Stimulated activated CD4-positive, alpha-beta T cell treated with anti-CD3 and anti-CD28 coated beads, Interleukin-4, amount 100 ng/mL, for 1 hour (primary cell): ENCODE measurements at places on chromosomes 13 and 19.

GRCh38 chr13:105201351-105201750, 1334.1 kb downstream of the EFNB2 start:
- DNase-seq, result no peak

DNA sequence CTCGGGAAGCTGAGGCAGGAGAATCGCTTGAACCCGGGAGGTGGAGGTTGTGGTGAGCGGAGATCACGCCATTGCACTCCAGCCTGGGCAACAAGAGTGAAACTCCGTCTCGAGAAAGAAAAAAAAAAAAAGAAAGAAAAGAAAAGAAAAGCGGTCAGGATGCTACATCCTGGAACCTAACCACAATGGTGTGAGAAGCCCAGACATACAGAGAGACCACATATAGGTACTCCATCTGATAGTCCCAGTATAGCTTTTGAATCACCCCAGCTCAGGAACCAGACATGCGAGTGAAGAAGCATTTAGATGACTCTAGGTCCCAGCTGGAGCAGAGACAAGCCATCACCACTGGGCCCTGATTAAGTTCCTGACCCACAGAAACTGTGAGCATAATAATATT, 3.2 kb downstream of the IFNL1 start:
- no peak for DNase-seq

- DNase-seq, result no peak
Measured at GRCh38 chr13:42312817-42313431, 41.0 kb downstream of the AKAP11 start.

DNA sequence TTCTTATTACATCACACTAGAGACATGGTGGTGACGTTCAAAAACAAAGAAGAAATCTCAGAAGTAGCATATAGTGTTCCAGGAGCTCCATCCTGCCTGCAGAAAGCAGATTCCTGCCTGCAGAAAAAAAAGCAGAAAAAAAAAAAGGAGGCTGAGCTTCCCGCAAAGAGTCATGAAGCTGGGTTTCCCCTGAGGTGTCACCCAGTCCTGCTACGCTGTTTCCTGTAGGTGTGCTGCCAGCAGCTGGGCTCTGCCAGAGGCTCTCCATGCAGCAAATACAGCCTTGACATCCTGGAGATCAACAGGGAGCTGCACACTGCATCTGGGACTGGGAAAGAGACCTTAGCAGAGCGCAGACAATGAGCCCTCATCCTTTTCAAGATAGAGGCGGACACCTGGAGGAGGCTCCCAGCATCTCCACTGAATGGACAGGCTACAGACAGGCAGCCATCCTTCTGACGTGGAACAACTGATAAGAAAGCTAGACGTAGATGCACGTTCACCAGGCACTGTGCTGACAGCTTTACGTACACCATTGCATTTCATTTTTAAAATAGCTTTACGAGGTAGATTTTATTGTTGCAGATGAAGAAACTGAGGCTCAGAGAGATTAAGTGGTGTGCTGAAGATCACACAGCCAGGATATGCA, 350.9 kb downstream of the FOXO1 start:
- peak; percentile 53 for DNase-seq

GRCh38 chr13:42377640-42378382, 105.9 kb downstream of the AKAP11 start:
- DNase-seq, result no peak

DNA sequence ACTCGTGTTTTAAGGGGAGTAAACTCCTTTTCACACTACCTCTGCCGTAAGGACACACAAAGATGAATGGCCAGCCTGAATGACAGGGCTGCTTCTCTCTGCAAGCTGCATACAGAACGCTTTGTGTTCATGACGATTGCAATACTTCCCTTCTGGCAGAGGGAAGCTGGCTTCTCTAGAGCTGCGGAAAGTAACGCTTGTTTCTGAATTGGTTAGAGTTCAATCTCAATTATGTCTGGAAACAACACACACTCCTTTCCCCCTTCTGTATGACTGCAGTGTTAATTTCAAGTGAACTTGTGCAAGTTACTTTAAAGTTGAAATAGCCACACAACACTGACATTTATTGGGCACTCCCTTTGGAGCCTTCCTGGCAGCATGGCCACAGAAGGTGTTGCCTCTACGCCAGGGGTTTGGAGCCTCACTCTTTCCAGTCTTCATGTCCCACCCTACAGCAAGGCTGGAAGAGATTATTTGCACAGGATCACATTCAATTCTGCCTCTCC, 242.6 kb downstream of the NDFIP2 start:
- no peak for DNase-seq

GRCh38 chr19:18501832-18502231, 20.0 kb downstream of the ELL start:
- no peak for DNase-seq

- no peak for DNase-seq
Measured at GRCh38 chr13:22017226-22017625, 346.4 kb downstream of the FGF9 start.

DNA sequence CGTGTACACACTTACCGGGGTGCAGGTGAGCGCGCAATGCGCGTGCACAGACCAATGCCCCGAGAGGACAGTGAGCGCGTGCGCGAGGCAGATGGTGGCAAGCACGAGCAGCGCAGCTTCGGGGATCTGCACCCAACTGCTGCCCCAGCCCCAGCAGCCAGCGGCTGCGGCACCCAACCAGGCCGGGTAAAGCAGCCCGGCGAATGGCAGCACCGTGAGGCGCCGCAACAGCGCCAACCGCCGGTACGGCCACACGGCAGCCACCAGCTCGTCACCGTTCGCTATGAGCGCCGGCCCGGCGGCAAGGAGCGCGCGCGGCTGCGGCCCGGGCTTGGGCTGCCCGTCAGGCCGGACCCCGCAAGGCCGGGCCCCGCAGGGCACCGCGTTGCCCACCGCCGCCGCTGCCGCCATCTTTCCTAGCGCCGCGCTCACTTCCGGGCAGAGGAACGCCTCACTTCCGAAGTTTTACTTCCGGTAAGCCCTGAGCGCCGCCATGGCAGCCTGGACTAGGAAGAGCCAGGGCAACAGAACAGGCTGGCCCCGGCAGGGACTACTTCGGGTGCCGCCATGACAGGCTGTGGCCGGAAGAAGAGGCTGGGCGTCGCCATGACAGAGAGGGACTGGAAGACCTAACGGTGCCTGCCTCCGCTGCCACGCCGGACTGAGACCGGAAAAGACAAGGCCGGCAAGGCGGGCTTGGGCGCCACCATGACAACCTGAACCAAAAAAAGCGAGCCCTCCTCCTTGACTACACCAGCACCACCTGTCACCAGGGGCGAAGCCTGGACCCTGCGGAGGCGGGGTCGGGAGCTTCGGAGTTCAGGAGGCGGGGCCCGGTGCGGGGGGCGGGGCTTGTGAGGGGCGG, at the start of gene ATP13A1:
Gene ATP13A1, minus strand, starts transcription at position 421 of the 865 bp plus-strand sequence. Its CDS starts 10 bp downstream, at position 411.
- DNase-seq, result peak; percentile 90

DNA sequence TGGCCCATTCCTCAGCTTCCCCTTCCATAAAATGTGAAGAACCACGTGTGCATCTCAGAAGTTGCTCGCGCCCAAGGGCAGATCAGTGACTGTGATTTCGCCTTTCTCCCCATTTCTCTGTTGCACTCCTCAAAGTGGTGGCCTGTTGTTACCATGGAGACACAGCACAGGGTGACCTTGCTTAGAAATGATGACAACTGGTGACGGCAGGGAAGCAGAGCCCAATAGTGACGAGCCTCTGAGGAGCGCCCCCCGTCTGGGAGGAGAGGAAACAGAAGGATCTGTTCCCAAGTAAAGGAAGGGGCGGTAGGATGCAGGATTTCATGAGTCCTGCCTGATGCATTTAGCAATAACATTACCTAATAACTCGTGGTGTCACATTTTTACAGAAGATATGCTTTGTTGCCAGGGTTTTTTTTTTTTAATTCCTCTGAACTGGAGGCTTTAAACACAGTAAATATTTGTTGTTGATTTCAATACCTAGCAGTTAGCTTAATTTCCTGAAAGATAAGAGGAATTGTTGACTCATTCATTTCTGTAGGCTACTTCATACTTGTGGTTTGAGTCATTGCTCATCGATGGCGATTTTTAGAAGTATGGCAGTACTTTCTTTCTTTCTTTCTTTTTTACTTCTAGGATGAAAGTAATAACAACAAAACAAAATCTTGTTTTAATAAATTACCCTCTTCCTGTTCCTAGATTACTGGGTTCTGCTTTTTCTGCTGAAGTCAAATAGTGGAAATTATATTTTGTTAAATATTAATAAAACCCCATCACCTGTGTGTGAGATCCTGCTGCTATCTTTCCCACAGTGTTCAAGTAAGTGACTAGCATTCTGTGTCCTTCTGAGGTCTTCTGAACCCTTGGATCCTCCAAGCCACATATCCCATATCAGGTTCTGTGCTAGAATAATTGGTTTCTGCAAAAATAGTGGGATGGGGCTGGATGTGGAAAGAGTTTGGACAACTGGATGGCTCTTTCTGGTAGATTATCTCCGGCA, 36.0 kb downstream of the MBNL2 start:
- no peak for DNase-seq

DNA sequence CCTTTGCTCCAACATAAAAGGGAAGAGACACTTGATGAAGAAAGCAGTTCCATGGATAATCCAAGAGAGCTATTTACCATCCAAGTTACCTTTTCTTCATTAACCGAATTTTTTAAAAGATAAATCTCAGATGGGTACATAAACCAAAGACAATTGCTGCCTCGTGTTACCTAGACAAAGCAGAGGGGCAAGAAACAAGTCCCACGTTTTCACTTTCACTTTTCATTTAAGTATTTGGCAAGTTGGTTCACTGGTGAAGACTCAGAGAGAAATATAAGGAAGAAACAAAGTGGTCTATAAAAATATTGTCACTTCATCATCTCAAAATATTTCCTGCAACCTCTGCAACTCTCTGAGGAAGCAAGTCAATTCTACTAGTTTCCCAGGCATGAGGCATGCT, 446.1 kb downstream of the FGF14 start:
- no peak for DNase-seq

GRCh38 chr13:49466292-49466838, 22.3 kb downstream of the SETDB2 start:
- no peak for DNase-seq

DNA sequence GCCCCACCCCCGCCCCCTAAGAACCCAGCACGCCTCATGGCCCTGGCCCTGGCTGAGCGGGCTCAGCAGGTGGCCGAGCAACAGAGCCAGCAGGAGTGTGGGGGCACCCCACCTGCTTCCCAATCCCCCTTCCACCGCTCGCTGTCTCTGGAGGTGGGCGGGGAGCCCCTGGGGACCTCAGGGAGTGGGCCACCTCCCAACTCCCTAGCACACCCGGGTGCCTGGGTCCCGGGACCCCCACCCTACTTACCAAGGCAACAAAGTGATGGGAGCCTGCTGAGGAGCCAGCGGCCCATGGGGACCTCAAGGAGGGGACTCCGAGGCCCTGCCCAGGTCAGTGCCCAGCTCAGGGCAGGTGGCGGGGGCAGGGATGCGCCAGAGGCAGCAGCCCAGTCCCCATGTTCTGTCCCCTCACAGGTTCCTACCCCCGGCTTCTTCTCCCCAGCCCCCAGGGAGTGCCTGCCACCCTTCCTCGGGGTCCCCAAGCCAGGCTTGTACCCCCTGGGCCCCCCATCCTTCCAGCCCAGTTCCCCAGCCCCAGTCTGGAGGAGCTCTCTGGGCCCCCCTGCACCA, 11.9 kb downstream of the ARHGAP33 start:
- no peak for DNase-seq

- DNase-seq, result no peak
Measured at GRCh38 chr13:31175847-31176532, 14.3 kb upstream of the HSPH1 start.

- DNase-seq, result no peak
Measured at GRCh38 chr13:45295536-45295935, 45.4 kb downstream of the TPT1 start.

GRCh38 chr19:55643887-55644176, 383 bp downstream of the ZNF581 start:
- DNase-seq, result no peak

DNA sequence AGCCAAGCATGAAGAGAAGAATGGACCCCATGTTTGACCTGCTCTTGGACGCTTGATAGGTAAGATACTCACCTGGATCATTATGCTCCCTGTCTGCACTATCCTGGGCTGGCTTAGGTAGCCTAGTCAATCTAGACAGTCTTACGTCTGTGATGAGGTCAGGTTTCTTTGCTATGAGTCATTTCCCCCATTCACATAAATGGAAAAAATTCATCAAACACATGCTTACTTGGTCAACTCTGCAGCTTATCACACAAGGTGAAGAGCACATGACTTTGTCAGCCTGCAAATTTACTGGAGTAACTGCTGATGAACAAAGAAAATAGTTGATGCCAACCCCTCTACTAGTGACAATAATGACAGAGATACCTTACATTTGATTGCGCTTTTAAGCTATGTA, 170.0 kb downstream of the NUFIP1 start:
- DNase-seq, result no peak

GRCh38 chr13:105247830-105248229, 1287.6 kb downstream of the EFNB2 start:
- DNase-seq, result no peak

DNA sequence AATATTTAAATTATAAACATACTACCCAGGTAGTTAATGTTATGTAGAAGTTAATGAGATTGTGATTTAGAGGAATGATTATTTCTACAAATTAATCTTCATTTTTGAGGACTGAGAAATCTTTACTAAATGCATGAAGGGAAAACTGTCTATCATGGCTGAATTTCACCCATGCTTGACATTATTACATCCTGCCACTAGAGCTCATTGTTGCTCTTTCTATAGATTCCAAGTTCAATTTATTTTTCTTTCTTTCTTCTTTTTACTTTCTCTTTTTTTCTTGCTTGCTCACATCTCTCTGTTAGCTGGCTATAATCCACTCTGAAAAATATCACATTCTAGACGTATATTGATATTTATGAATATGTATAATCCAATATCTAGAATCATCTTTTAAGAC, 505.0 kb upstream of the KLHL1 start:
- DNase-seq, result no peak
